ENCODE measurements at places on chromosomes 1 and 21.

DNA sequence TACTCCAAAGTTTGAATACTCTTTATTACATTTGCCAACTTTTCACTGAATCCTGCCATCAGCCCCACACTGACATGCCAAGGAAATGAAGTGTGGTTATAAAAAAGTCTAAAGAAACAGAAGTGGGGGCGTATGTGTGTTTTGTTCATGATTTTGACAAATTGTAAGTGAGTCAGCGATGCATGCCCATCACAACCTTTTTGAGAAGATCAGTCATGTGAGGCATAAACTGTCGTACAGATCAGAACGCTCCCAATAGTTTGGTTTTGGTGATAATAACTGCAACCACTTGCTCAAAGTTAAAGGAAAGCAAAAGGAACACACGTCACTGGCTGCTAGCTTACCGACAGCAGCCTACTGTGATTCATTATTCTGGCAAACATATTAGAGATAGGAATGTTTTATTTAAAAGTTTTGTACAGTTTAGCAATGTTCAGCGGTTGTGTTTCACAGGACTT is 95.6 kb downstream of the RGS2 start:
- no peak for DNase-seq

GRCh38 chr1:143611159-143611558 is 360.6 kb downstream of the FAM72C start:
- no peak for DNase-seq

GRCh38 chr1:147820761-147821297 is 60.4 kb upstream of the GJA5 start:
- no peak for DNase-seq

- no peak for DNase-seq
Observed at GRCh38 chr21:22575165-22575584, 1577.0 kb downstream of the NCAM2 start.

GRCh38 chr1:88800382-88801051 is 90.8 kb downstream of the GTF2B start:
- DNase-seq, result no peak

DNA sequence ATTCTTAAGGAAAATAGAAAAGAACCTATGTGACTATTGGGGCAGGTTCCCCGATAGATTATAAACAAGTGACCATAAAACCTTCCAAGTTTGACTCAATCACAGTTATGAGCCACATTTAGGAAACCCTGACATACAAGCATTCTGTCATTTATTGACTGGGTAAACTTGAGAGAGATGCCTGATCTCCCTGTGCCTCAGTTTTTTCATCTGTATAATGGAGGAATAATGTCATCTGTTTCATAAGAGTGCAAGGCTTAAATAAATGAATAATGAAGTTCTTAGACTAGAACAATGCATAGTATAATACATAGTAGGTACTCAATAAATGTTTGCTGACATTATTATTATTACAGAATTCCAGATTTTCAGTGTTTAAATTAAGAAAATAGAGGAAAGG is 18.9 kb upstream of the EEIG2 start:
- DNase-seq, result no peak

GRCh38 chr1:168687816-168688215 is 41.2 kb downstream of the DPT start:
- no peak for DNase-seq

- DNase-seq, result no peak
Observed at GRCh38 chr1:243729956-243730355, 120.1 kb downstream of the AKT3 start.
